ENCODE measurements at places on chromosomes 2 and 18.

DNA sequence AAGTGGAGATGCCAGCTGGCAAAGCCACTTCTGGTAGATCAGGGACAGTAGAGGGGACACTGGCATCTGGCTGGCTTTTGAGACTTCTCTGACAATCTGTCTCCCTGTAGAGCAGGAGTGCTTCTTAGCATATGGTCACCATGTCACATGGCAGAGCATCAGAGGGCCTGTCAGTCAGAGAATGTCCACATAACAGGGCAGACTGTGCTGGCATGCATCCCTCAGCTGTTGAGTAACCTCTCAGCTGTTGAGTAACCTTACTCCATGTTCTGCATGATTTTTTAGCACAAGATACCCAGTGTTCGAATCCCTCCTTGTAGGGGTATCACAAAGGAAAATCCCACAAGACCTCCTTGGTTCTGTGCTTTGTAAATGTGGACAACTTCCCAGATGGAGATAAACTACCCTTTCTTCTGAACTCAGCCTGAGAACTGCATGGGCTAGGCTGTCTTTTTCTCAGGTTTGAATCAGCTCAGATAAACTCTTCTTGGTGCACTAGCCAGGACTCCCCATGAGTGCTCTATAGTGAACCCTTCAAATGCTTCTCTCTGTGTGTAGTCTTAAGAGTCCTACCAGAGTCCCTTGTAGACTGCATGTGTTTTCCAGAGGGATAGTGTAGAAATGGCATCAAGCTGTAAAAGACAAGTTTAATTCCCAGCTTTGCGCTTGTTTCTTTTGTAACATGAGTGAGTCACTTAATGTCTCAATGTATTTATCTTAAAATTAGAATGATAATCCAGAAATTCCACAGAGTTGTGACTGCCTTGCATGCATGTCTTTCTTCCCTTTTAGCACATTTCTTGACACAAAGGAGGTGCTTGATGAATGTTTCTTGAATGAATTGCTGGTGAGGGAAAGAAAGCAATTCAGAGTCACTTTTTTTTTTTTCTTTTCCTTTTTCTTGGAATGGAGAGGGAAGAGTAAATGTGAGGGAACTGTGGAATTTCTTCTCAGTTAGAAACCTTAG, 442.3 kb upstream of the HNMT start:
- no peak for DNase-seq

DNA sequence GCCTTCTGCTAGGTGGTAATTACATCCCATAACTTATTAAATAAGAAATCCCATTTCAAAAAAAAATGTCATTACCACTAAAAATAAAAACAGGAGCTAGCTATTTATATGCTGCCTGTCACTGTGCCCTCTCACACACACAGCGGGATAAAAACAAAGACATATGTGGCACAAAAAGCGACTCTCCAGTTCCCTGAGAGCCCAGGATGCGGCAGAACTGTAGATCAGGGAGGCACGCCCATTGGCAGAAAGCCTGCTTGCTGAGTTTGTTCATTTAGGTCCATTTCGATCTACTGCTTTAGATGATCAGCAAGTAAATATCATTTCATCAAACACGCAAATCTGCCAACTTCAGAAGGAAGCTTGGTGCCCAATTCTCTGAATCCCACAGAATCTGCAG, 124.4 kb downstream of the TMEM163 start:
- no peak for DNase-seq

DNA sequence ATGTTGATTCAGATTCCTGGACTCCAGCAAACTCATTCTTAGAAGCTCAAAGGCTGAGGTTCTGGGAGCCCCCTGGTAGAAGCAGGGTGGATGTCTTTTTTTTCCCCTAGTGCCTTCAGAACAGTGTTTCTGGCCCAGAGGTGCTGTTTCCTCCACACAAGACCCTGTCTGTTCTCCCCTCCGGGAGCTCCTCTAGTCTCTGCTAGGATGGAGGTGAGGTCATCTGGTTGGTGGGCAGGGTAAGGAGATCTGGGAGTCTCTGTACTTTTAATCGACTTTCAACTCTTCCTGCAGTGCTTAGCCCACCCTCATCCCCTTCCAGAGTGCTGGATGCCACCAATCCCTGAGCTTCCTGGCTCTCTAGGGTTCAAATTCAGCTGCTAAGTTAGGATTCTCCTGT, 192.0 kb downstream of the SH3BP4 start:
- DNase-seq = no peak

- no peak for DNase-seq
Observed at GRCh38 chr2:199446996-199447576, 10.7 kb downstream of the SATB2 start.

DNA sequence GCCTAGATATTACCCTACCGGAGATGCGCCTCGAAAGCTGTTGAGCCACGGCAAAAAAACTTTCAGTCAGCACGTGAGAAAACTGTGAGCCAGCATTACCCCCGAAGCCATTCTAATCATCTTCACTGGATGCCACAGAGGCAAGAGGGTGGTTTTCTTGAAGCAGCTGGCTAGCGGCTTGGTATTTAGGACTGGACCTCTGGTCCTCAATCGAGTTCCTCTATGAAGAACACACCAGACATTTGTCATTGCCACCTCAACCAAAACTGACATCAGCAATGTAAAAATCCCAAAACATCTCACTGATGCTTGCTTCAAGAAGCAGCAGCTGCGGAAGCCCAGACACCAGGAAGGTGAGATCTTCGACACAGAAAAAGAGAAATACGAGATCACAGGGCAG, 52.8 kb upstream of the SLC66A3 start:
- no peak for DNase-seq

GRCh38 chr2:233100192-233100998, 40.3 kb downstream of the INPP5D start:
- DNase-seq = peak; percentile 31

DNA sequence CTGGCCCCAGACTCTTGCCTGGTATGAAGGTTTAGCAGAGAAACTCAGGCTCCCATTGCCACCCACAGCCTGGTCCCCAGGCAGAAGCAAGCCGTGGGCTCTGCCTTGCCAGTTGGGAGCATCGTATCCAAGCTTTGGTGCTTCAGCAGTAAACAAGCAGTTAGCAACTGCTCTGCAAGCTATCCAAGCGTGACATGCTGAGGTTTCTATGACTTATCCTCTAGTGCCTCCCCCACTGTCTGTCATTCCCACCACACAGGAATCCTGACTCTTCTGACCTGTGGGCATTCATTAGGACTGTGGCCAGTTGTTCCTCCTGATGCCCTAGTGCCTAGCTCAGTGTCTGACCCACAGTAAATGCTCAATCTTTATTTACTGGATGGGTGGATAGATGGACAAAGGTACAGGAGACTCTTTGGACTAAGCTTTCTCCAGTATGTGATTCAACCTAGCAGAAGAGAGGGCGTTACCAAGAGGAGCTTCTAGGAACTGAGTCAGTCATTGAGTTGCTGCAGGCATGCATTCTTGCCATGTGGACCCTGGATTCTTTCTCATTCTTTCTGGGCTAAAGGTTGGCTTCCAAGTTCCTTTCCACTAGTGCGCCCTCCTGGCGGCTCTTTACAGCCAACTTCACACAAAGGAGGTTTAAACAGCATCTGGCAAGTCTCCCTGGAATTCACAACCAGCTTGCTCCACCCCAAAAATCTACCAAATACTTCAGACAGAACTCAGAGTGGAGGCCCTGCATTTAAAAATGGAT, 40.6 kb upstream of the MRPL19 start:
- DNase-seq = no peak

GRCh38 chr2:167126165-167126564, 237.9 kb downstream of the XIRP2 start:
- no peak for DNase-seq

GRCh38 chr2:71457123-71457915, 4.0 kb downstream of the DYSF start:
- DNase-seq = no peak

GRCh38 chr2:88810017-88810416, 118.5 kb downstream of the RPIA start:
- no peak for DNase-seq

DNA sequence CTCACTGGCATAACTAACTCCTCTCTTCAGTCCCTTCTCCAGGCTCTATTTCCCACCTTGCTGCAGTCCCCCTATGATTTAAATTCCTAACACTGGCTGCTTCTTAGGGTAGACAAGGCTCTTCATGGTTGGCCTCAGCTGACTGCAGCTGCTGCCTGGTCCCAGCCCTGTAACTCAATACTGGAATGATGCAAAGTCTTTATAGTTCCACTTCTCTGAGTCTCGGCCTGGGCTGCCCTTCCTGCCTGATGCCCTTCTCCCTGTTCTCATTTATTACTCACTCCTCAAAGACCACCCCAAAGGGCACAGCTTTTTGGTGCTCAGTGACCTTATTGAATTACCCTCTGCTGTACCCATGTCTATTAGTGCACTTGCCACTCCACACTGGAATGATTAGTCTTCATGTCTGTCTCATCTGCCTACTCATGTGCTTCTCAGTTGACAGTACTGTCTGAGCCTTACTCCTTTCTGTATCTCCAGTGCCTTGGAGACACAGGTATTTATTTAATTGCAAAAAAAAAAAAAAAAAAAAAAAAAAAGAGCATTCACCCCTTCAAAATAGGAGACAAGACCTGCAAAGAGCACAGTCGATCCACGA, 199.4 kb upstream of the REV1 start:
- DNase-seq = no peak

DNA sequence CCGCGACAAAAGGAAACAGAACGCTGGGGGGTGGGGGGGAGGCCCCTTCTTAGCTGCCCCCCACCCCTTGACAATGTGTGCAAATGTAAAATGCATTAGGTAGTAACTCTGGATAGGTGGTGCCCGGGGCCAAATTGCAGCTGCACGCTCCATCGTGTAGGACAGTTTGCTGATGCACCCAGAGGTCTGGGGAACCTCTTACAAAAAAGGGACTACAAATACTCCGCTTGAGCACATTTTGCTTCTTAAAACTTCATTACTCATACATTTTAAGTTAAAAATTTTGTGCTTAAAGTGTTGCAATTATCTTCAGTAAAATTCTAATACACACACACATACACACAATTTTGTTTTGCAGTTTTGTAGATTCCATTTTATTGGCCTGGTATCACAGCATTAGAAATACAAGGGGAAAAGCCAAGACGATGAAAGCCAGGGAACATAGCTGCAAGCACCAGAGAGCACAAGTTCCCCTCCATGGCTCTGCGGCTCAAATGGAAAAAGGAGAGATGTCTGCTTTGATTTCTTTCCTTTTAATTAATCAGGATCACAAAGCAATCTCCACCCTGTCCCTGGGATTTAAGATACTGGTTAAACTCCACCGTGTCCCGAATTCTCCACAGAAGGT, 582.1 kb downstream of the ZEB2 start:
- no peak for DNase-seq

DNA sequence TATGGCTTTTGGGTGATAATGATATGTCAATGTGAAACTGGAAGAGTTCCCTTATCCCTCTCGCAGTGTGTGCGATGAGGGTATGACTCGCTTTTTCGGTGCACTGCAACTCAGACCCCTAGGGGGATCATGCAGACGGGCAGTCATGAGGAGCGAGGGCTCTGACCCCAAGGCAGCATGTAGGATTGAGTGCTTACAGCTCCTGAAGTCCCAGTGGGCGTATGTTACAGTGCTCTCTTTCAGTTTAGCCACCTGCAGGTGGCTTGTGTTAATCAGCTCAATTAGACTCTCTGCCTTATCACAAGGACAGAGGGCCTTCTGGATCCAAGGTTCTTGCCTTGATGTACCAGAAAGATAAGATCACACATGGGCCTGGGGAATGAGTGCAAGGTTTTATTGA, 1269.9 kb upstream of the GYPC start:
- no peak for DNase-seq

DNA sequence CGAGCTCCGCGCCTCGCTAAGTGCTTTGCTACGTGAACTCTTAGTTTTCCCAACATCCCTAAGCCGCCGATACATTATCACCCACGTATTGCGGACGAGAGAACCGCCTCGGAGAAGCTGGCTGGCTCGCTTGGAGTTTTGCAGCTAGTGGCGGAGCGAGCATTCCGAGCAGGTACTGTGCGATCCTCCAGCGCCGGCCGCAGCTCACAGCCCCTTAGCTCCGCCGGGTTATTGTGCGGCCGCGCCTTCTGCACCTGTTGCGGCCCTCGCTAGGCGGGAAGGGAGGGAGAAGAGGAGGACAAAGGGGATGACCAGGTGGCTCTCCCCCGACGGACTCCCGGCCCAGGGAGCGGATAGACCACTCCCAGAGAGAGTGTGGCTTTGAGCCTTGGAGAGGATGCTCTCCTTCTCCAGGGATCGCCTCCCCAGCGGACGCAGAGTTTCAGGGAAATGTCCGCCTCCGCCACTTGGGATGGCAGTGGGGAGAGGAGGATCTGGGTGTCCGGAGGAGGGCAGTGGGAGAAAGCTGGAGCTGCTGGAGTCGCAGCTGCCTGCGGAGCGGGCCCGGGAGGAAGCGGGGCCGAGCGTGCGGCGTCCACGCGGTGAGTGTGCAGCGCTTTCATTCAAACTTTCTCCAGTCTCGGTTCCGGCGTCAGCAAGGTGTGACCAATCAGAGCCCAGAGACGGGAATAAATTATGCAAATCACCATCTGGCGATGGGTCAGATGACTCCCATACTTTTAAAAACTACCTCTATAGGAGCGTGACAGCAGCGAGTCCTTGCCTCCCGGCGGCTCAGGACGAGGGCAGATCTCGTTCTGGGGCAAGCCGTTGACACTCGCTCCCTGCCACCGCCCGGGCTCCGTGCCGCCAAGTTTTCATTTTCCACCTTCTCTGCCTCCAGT, at the start of gene LIPG:
Gene LIPG, plus strand, starts transcription at position 769 of the 905 bp plus-strand sequence. CDS start 252 bp downstream, outside the sequence.
- peak; percentile 81 for DNase-seq

Data from left colon (tissue), 2 donors.